ENCODE measurements at places on chromosomes 16 and 17. TPM values are rescaled to one million over a fixed set of nuclear protein-coding genes. Genes with fewer than 3 reads are reported as not detected.

Gene DECR2
- 14.1 TPM for total RNA-seq

Gene FGF11
- 5.4 TPM for total RNA-seq

Gene SLC9A5
- 0.10 TPM for total RNA-seq

Gene NACA2
- not detected for total RNA-seq

Gene DNAAF8
- 0.41 TPM for total RNA-seq

Gene QRICH2
- 2.1 TPM for total RNA-seq

Gene FBXW10
- 0.31 TPM for total RNA-seq

Gene ADCY9
- 28.1 TPM for total RNA-seq

Gene PPP1R27
- total RNA-seq, result 11.9 TPM

Gene TBC1D3
- not detected for total RNA-seq

Gene PIMREG
- total RNA-seq, result 12.3 TPM

Data from tongue (tissue), 3 donors.